ENCODE measurements at places on chromosomes 7 and 10.
A peak's percentile ranks its signal among the peaks of the same experiment; 100 is the strongest.

GRCh38 chr10:114030140-114030539 is 13.5 kb upstream of the ADRB1 start:
- DNase-seq = no peak

- DNase-seq = no peak
These were observed 250.7 kb downstream of the TNS3 start for GRCh38 chr7:47331179-47331565.

- DNase-seq = no peak
These were observed 149.2 kb upstream of the ZNF716 start for GRCh38 chr7:57300747-57301146.

DNA sequence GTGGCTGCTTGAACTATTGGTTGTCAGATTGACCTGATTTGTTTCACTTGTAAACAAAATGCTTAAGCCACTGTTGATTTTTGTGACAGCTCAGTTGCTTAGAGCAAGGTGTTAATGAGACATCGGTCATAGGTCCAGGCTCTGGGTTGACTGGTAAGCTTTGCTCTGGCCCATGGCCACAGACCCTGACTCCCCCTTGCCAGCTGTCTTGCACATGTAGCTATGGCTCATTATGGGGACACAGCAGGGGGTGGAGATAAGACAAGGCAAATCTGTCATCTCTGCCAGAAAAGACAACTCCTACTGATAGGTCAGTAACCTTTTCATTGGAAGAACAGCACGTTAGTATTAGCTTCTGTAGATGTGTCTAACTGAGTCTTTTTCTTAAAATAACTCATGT is 95.3 kb downstream of the KAT6B start:
- no peak for DNase-seq

DNA sequence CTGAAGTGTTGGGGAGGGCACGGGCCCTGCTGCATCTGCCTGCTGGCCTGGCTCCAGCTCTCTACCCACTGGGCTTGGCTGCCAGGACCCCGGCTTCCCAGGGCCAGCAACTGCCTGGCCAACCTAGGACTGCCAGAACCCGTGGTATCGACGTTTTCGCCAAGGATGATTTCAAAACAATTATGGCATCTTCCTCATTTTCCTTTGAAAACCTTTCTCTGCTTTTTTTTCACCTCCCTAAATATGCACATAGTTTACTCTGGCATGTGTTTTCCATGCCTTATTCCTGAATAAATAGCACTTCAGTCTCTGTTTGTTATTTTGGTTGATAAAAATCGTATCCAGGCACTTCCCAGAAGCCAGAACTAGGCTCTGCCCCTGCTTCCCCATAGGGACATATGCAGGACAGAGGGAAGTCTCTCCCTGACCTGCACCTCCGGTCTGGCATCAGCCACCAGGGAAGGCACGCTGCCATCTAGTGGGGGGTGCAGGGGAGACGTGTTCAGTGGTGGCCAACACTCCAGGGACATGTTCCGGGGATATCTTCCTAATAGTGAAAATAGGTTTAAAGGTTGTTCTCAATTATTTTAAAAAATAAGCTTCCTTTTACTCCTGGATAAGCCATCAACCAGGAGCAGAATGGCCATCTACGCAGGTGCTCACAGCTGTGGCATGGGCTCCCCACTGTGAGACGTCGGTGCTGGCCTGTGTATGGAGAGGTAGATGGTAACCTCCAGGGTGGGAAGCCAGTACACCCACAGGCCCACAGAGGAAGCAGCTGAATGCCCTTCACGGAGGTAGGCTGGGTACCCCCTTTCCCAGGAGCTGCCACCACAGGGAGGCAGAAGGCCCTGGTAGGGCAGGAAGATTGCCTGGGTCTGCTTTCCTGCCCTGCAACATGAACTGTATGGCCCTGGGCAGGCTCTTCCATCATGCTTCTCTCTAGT is 30.7 kb upstream of the ANTXRL start:
- DNase-seq = peak; percentile 22

DNA sequence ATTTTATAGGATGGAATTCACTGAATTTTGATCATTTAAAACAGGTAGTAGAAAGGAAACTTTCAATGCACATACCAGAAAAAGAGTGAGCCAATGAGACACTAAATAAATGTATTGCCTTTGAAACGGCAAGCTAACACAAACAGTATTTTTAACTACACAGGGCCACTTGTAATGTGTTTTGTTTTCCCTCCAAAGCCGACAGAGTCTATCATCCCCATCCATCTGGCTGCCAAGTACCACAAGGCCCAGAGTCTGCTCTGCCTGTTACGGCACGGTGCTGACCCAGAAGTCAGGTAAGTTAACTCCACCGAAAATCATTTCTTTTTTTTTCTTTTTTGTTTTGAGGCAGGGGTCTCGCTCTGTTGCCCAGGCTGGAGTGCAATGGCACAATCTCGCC is 1.5 kb downstream of the ANKRD61 start:
- no peak for DNase-seq

GRCh38 chr10:59839576-59839975 is 66.8 kb downstream of the CCDC6 start:
- peak; percentile 10 for DNase-seq

- no peak for DNase-seq
These were observed 184.4 kb upstream of the THSD7A start for GRCh38 chr7:12016439-12016838.

Data from fibroblast of the aortic adventitia (primary cell).